EH (cell line): ENCODE measurements at places on chromosomes 5 and 9.

DNA sequence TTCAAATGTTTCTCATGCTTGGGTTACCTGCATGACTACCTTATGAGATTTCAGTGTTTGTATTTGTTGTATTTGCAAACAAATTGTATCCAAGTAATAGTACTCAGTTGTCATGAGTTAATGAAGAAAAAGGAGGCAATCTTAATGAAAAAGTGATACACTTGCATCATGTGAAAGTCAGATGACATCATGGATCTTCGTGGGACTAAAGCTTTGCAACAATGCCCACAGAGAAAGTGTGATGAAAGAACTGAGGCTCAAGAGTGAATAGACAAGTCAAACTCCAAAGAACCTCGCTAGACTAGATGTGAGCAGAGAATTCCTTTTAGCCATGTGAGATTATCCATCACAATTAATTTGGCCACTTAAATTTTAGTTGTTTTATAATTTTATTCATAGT, 75.4 kb upstream of the ADRB2 start:
- DNase-seq: no peak

DNA sequence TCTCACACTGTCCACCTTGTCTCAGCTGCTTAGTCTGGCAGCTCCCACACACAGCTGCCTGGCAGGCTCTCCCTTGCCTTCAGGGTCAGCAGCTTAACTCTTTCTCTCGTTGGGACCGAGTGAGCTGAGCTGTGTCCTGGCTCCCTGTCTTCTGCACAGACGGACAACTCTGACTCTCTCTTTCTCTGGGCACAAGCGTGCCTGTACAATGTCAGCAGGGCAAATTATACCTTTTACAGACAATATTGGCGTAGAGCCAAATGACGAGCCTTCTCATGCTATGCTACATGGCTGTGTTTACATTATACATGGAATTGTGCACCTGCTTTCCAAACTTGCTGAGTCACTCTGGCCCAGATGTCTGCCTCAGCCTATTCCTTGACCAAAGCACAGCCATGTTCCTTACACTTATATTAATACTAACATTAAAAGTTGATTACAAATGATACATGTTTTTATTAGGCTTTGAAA, 188.6 kb downstream of the CYLC2 start:
- DNase-seq: no peak

DNA sequence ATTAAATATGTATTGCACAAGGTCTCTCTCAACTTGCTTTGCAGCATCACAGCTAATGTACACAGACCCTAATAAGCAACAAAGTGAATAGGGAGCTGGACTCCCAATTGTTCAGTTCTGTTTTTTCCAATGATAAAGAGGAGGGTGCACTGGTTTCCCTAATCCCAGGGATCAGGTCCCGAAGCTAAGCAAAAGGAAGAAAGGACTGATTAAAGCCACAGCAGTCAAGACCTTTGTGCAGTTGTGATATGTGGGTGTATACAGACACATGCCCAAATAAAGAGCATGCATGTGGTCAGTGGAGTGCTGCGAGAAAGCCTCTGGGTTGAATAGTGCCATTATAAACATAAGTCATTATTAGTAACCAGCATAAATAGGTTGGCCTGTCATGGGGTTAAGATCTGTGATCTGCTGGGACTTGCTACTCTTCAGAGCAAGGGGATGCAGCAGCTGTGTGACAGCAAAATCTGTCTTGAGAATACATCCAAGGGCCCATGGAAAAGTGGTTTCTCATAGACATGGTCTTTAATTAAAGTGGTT, 1863.1 kb upstream of the WWC1 start:
- DNase-seq: no peak

GRCh38 chr9:76537150-76537646, 78.2 kb downstream of the GCNT1 start:
- no peak for DNase-seq

- DNase-seq: no peak
Measured at GRCh38 chr9:98584059-98584458, 124.7 kb downstream of the GABBR2 start.

- DNase-seq: no peak
Measured at GRCh38 chr9:136171009-136171800, 33.7 kb downstream of the LHX3 start.

GRCh38 chr9:14909961-14910805, at the start of gene FREM1:
Gene FREM1 (minus strand): TSS chr9:14910428. CDS start chr9:14868977, 41,451 bp downstream.
- peak; percentile 10 for DNase-seq

- DNase-seq: no peak
Measured at GRCh38 chr5:116614603-116614920, 39.9 kb upstream of the SEMA6A start.

DNA sequence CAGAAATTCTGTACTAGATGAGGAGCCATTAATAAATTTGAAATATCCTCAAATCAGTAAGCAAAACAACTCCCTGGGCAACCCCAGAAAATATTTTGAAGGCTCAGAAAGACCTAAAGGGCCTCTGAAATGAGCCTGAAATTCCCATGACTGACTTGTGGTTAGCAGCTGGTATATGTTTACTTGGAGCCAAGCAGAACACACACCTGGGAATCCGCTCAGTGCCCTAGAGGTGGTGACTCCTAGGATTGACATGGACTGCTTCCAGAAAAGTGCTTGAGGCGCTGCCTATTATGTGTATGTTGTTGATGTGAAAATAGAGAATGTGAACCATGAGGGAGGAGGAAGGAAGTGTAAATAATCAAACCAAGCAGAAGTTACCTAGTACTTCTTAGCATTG, 14.7 kb downstream of the RFK start:
- DNase-seq: no peak

DNA sequence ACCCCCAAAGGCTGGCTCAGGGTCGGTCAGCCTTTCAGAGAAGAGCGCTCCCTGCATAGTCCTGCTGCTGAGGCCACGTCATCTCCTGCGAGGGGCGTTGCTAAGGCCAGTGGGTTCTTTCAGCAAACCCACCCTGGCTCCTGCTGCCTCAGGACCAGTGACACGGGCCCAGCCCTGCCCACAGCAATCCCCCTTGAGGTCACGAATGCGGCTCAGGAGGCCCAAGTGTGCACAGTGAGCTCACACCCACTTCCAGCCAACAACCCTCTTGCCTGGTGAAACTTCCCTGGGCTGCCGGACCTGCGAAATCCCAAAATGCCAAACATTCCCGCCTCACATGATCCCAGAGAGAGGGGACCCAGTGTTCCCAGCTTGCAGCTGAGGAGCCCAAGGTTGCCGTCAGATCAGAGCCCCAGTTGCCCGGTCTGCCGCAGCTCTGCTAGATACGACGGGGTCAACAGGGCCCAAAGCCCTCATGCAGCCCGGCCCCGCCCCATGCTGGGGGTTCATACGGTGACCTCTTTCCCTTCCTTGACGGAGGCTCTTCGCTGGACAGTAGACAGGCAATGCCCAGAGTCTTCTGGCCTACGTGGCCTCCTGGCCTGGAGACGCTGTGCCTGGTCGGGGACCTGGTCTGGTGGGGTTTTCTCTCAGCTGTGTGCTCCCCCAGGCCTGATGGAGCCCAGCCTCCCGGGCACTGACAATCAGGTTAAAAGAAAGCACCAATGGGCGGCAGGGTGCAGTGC, 116.4 kb upstream of the COL5A1 start:
- DNase-seq: no peak

GRCh38 chr5:6475626-6476312, 27.1 kb downstream of the UBE2QL1 start:
- no peak for DNase-seq

DNA sequence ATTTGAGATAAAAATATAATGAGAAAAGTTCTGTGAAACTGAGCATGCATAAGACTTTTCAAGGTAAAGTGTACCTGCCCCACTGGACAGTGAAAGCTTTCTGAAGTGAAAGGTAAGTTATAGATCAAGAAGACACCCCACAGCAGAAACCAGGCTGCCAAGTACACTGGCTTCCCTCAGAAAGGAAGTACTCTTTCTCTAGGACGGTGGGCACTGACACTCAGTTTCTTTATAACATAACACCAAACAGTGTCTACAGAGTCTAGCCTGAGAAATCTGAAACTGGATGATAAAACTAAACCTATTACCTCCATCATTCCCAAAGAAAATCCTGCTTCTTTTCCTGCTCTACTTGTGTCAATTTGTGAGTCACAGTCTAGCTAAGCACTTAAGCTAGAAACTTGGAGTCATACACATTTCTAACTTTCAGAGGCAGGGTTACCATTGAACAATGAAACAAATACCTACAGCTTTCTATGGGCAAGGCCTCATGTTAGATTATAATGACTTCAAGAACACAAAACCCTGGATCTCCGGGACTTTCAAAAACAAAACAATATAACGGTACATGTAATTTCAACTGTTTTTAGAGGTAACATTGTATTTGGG, 136.7 kb downstream of the CPLANE1 start:
- no peak for DNase-seq

DNA sequence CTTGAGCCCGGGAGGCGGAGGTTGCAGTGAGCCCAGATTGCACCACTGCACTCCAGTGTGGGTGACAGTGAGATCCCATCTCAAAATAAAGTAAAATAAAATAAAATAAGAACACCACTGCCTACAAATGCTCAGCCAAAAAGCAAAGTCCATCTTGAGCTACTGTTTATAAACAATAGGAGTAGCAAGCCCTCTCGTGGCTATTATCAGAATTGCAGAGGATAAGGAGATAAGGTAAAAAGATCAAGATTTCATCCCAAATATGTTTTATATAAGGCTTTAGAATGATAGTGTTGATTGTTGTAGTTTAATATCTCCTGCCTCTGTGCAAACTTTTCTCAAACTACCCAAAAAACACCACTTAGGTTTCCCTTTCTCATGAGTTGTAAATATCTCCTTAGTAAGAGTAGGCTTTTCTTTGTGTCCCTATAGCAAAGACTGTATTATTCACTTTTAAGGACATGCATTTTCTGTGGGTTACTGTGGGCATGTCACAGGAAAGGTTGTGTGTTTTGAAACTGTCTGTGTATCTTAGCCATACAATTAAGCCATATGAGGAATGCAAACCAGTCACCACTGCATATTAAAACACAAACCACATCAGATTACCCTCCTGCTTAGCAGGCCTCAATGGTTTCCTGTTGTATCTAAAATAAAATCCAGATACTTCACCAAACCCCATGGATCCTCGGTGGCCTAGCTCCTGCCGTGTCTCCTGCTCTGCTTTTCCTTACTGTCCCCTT, 31.8 kb upstream of the CKS2 start:
- peak; percentile 68 for DNase-seq

- peak; percentile 90 for DNase-seq
Measured at GRCh38 chr5:120454094-120454798, 9.9 kb upstream of the PRR16 start.

- DNase-seq: peak; percentile 35
Measured at GRCh38 chr5:127072861-127073846, at the start of gene C5orf63. Gene C5orf63 (minus strand): TSS chr5:127073502. CDS start chr5:127058995, 14,507 bp downstream.
